ENCODE measurements at places on chromosomes 16 and 17.

DNA sequence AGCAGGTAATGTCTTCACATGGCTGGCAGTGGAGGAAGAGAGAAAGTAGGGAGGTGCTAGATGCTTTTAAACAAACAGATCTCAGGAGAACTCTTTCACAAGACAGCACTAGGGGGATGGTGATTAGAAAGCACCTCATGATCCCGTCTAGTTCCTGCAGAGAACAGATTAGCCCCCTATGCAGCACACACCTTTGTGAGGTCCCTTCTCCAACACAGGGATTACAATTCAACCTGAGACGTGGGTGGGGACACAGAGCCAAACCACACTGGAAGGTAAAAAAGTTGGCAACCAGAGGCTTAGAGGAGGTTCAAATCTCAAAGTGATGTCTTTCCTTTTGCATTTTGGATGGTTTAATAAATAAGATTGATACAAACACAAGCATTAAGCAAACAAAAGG is 394.7 kb downstream of the WWOX start:
- H3K27me3 ChIP-seq = no peaks in the 10 kb centered on the region
- no peaks in the 10 kb centered on the region for H3K36me3 ChIP-seq
- DNase-seq = no peak
- H3K4me1 ChIP-seq = peaks cover 5% of the 10 kb centered on the region
- H3K4me3 ChIP-seq = no peak overlapping the region

DNA sequence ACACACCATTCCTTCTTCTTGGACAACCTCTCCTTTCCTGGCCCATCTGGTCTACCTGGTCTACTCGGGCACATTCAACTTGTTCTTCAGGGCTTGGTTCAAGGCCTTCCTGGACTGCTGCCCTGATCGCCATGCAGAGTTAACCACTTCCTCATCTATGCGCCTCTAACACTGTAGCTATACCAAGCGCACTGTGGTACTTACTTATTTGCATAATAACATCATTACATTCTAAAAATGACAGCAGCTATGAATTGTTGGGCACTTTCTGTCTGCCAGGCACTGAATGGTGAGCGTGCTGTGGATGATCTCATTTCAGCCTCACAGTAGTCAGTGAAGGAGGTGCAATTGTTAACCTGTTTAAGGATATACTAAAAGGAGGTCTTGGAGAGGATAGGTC is 66.9 kb upstream of the SDK2 start:
- no peak for DNase-seq
- peaks cover 11% of the 10 kb centered on the region for H3K4me1 ChIP-seq
- H3K27ac ChIP-seq = no peak overlapping the region
- peaks cover 17% of the 10 kb centered on the region for H3K27me3 ChIP-seq
- H3K4me3 ChIP-seq = no peak overlapping the region

- no peaks in the 10 kb centered on the region for H3K27me3 ChIP-seq
- no peak overlapping the region for H3K4me3 ChIP-seq
These were observed 16.3 kb downstream of the C16orf46 start for GRCh38 chr16:81060576-81061306.

DNA sequence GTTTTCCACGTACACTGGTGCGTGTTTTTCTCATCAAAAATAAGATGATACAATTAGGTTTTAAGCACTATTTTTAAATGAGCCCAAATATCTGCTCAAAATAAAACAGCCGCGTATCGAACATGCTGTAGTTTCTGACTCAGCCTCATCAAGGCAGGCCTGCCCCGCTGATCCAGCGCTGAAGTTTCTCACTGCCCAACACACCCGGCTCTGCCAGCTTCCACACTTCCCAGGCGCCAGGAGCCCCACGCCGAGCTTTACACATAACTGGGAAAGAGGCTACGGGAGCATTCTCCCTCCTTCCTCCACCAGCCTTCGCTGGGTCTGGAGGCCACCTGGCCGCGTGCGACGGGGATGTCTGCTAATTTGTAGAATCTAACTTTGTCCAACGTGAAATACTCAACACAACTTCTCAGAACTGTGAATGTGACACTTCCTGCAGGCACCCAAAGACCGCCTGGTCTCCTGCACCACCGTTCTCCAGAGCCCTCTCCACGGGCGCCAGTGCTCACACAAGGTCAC is 42.1 kb downstream of the MAP1LC3B start:
- no peak for DNase-seq
- no peaks in the 10 kb centered on the region for H3K36me3 ChIP-seq
- no peaks in the 10 kb centered on the region for H3K27me3 ChIP-seq
- H3K4me1 ChIP-seq = no peaks in the 10 kb centered on the region
- H3K27ac ChIP-seq = no peak overlapping the region
- no peak overlapping the region for H3K4me3 ChIP-seq

DNA sequence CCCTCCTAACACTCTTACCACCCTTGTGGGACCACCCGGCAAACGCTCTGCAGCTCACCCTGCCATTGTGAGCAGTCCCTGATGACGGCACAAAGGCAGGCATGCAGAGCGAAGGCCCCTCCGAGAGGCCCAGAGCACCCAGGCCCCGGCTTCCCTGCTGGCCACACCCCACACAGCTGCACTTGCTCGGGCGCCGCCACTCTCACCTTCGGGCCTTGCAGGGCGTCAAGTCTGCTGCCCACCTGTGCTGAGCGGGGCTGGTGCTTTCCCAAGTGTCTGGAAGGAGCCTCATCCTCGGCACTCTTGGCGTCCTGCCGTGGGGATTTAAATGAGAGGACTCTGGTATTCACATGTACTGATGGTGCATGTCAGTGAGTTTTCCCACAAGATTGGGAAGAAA is 30.3 kb upstream of the FASN start:
- no peak overlapping the region for H3K27ac ChIP-seq
- no peaks in the 10 kb centered on the region for H3K36me3 ChIP-seq
- H3K4me3 ChIP-seq = no peak overlapping the region
- no peaks in the 10 kb centered on the region for H3K27me3 ChIP-seq
- no peak for DNase-seq

GRCh38 chr16:21611556-21612384 is 12.4 kb downstream of the METTL9 start:
- H3K4me1 ChIP-seq = peaks cover 45% of the 10 kb centered on the region
- peak; percentile 59 for DNase-seq
- H3K27ac ChIP-seq = peak overlapping the region; percentile 70
- peak overlapping the region; percentile 15 for H3K4me3 ChIP-seq
- H3K36me3 ChIP-seq = no peaks in the 10 kb centered on the region
- H3K27me3 ChIP-seq = no peaks in the 10 kb centered on the region

DNA sequence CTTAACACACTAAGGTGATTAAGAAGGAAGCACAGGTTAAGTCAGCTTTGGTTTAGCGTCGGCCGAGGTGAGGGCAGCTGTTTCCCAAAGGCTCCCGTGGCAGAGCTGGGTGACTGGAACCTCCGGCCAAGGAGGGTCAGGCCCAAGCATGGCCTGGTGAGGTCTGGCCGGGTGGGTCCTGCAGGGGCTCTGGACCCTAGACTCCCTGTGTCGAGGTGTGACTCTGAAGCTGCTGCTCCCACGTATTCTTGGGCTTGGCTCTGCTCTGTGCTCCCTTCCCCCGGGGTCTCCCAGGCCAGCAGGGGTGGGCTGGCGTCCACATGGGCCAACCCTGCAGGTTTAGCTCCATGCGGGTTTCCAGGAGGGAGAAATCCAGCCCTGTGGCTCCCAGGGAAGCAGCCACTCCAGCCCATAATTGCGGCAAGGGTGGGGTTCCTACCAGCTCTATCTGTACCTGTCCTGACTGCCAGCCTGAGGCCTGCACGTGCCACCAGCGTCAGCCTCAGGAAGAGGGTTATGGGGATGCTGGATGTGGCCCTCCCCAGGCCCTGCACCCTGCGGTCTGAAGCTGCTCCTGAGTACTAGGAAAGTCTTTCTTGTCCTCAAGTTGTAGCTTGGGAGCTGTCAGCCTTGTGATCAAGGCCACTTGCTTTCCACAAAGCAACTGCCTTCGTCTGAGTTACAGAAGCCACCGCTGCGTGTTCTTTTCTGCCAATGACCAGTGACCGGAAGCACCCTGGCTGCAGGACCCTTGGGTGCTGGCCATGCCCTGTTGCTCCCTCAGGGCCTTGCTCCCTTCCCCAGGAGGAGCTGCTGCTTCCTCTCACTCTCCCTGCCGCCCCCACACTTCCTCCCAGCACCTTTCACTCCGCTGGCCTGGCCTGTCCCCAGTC is 4.8 kb downstream of the CDK5R1 start:
- no peaks in the 10 kb centered on the region for H3K36me3 ChIP-seq
- H3K4me3 ChIP-seq = no peak overlapping the region
- peaks cover 27% of the 10 kb centered on the region for H3K4me1 ChIP-seq
- no peak for DNase-seq
- no peaks in the 10 kb centered on the region for H3K27me3 ChIP-seq

- no peaks in the 10 kb centered on the region for H3K4me1 ChIP-seq
- H3K4me3 ChIP-seq = no peak overlapping the region
- no peak overlapping the region for H3K27ac ChIP-seq
- no peaks in the 10 kb centered on the region for H3K27me3 ChIP-seq
- H3K36me3 ChIP-seq = no peaks in the 10 kb centered on the region
These were observed 100.1 kb upstream of the DYNLRB2 start for GRCh38 chr16:80440667-80441066.

DNA sequence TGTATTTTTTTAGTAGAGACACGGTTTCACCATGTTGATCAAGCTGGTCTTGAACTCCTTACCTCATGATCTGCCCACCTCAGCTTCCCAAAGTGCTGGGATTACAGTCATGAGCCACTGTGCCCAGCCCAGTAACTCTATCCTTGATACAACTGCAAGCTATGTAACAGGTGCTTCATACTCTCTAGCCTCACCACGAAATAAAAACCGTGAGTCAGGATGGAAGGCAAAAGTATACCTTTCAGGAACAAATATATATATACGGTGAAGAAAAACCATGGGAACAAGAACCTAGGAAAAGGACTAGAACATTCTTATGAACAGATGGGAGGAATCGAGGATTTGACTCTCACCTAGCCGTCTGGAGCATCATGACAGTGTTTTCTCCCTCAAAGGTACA is 9.6 kb upstream of the FBF1 start:
- H3K36me3 ChIP-seq = no peaks in the 10 kb centered on the region
- H3K27me3 ChIP-seq = no peaks in the 10 kb centered on the region
- H3K27ac ChIP-seq = no peak overlapping the region
- no peaks in the 10 kb centered on the region for H3K4me1 ChIP-seq

GRCh38 chr17:11742886-11743285 is 144.6 kb downstream of the DNAH9 start:
- peak; percentile 61 for DNase-seq
- no peaks in the 10 kb centered on the region for H3K36me3 ChIP-seq

DNA sequence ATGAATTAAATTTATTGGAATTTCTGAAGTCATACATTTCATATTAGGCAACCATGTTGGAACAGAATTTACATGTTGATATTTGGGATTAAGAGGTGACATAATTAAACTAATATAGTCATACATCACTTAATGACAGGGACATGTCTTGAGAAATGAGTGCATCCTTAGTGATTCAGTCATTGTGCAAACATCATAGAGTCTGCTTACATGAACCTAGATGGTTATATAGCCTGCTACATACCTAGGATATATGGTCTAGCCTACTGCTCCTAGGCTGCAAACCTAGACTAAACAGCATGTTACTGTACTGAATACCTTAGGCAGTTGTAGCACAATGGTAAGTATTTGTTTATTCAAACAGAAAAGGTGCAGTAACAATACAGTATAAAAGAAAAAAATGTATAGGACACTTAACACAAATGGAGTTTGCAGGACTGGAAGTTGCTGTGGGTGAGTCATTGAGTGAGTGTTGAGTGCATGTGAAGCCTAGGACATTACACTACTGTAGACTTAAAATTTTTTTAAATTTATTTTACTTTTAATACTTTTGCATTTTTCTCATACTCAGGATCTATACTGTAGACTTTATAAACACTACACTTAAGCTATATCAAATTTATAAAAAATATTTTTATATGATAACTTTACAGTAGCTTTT is 85.6 kb downstream of the OMG start:
- H3K4me3 ChIP-seq = no peak overlapping the region
- no peaks in the 10 kb centered on the region for H3K36me3 ChIP-seq
- H3K27me3 ChIP-seq = no peaks in the 10 kb centered on the region
- no peak overlapping the region for H3K27ac ChIP-seq
- no peaks in the 10 kb centered on the region for H3K4me1 ChIP-seq

DNA sequence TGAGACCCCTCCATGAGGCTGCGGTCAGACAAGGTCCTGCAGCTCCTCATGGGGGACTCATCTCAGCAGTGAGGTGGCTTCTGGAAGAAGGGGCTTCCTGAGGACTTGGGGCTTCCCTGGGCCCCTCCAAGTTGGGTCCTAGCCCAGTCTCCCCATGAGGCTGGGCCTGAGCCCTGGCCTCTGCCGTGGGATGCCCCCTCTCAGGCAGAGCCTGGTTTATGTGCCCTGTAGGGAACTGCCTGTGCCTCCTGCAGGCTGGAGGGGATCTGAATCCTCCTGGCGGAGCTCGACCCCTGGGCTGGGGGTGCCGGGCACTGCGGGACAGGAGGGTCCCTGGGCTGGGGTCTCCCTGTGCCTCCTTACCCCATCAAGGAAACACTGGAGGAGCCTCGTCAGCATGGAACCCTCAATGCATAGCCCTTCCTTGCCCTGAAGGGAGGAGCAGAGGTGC is 45.8 kb downstream of the TNFRSF13B start:
- H3K4me1 ChIP-seq = no peaks in the 10 kb centered on the region
- DNase-seq = no peak
- no peaks in the 10 kb centered on the region for H3K36me3 ChIP-seq
- H3K27me3 ChIP-seq = no peaks in the 10 kb centered on the region
- no peak overlapping the region for H3K4me3 ChIP-seq
- no peak overlapping the region for H3K27ac ChIP-seq

- H3K27ac ChIP-seq = no peak overlapping the region
- no peaks in the 10 kb centered on the region for H3K27me3 ChIP-seq
- no peaks in the 10 kb centered on the region for H3K36me3 ChIP-seq
- DNase-seq = no peak
These were observed 104.0 kb upstream of the CDH5 start for GRCh38 chr16:66262253-66263167.

DNA sequence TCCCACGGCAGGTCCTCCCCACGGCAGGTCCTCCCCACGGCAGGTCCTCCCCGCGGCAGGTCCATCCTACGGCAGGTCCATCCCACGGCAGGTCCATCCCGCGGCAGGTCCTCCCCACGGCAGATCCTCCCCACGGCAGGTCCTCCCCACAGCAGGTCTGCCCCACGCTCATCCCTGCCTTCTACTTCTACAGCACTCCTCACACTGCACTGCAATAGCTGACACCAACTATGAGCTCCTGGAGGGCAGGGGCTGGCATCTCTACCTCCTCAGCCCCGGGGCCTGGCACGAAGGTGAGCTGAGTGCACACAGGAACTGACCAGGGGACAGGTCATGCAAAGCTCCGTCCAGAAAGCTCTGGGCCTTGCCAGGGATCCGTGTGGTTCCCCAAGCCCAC is 45.3 kb downstream of the RPH3AL start:
- DNase-seq = no peak
- no peaks in the 10 kb centered on the region for H3K27me3 ChIP-seq
- H3K36me3 ChIP-seq = no peaks in the 10 kb centered on the region
- H3K4me1 ChIP-seq = peaks cover 35% of the 10 kb centered on the region
- H3K4me3 ChIP-seq = no peak overlapping the region

GRCh38 chr16:27822529-27822928 is 241.0 kb downstream of the GSG1L start:
- DNase-seq = no peak
- no peaks in the 10 kb centered on the region for H3K4me1 ChIP-seq
- H3K27me3 ChIP-seq = no peaks in the 10 kb centered on the region
- H3K4me3 ChIP-seq = no peak overlapping the region
- no peak overlapping the region for H3K27ac ChIP-seq

GRCh38 chr17:31582151-31582907 is 190.9 kb downstream of the RAB11FIP4 start:
- H3K4me1 ChIP-seq = no peaks in the 10 kb centered on the region
- no peak for DNase-seq
- no peak overlapping the region for H3K27ac ChIP-seq
- no peak overlapping the region for H3K4me3 ChIP-seq
- no peaks in the 10 kb centered on the region for H3K36me3 ChIP-seq
- no peaks in the 10 kb centered on the region for H3K27me3 ChIP-seq

Measured in neural progenitor cell (in vitro differentiated cells).